ENCODE measurements at places on chromosomes 3 and 15. TPM values are rescaled to one million over a fixed set of nuclear protein-coding genes. Genes with fewer than 3 reads are reported as not detected.

- no peaks in the 10 kb centered on the region for H3K4me1 ChIP-seq
- ATAC-seq = no peak
- no peaks in the 10 kb centered on the region for H3K36me3 ChIP-seq
- no peak overlapping the region for H3K27ac ChIP-seq
- H3K27me3 ChIP-seq = peaks cover 15% of the 10 kb centered on the region
These were observed 249.8 kb downstream of the EDEM1 start for GRCh38 chr3:5437296-5437782.

DNA sequence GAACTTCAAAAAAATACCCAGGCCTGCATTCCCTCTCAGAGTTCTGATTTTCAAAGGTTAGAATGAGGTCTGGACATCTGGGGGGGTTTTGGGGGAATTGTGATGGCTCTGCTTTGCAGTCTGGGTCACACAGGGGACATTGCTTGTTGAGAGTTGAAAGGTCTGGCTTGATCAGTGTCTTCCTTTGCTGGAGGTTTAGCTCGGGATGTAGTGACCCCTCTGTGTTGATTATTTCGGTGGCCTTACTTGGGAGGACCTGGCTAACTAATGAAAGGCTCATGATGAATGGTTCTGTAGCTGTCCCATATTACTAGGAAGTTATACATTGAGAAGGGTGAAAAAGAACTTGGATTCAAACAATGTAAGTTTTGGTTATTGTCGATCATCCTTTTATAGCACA is 23.7 kb downstream of the TPM1 start:
- no peaks in the 10 kb centered on the region for H3K27me3 ChIP-seq
- H3K27ac ChIP-seq = no peak overlapping the region
- H3K36me3 ChIP-seq = peaks cover 38% of the 10 kb centered on the region
- ATAC-seq = no peak

- H3K27ac ChIP-seq = no peak overlapping the region
- no peaks in the 10 kb centered on the region for H3K36me3 ChIP-seq
- H3K4me3 ChIP-seq = no peak overlapping the region
- H3K4me1 ChIP-seq = no peaks in the 10 kb centered on the region
These were observed 28.1 kb upstream of the SPRED1 start for GRCh38 chr15:38224486-38224885.

- no peaks in the 10 kb centered on the region for H3K27me3 ChIP-seq
- no peak for ATAC-seq
- H3K27ac ChIP-seq = peak overlapping the region; percentile 97
These were observed 1.4 kb upstream of the DIS3L start for GRCh38 chr15:66291816-66292570.

GRCh38 chr15:48112242-48112641 is 8.5 kb upstream of the SLC24A5 start:
- no peaks in the 10 kb centered on the region for H3K36me3 ChIP-seq
- H3K4me3 ChIP-seq = no peak overlapping the region
- H3K4me1 ChIP-seq = no peaks in the 10 kb centered on the region

DNA sequence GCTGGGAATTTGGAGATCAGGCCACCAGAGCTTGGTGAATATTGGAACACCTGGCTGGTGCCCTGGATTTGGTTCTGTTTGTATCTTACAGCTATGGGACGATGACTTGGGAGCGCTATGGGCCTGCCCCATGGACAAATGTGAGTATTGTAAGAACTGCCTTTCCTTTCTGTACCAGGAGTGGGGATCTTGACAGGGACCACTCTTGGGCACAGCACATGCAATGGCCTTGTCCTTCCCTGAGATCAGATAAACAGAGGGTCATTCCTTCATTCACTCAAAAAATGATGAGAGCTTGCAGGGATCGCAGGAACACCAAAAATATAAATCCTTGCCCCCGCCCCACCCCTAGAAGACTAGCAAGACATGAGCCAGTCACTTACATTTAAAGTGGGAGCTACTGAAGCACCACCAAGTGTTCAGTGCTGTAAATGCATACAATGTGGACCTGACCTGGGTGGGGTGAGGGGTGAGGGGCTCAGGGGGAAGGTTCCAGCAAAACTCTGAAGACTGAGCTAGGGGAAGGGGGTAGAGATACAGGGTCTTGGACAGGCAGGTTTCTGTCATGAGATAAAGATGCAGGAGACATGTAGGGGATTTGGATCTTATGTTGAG is 2.7 kb upstream of the CRELD1 start:
- H3K27ac ChIP-seq = no peak overlapping the region
- no peak overlapping the region for H3K4me3 ChIP-seq
- no peak for ATAC-seq

- H3K4me1 ChIP-seq = no peaks in the 10 kb centered on the region
- no peak overlapping the region for H3K4me3 ChIP-seq
- H3K27me3 ChIP-seq = peaks cover 31% of the 10 kb centered on the region
- ATAC-seq = no peak
- H3K36me3 ChIP-seq = no peaks in the 10 kb centered on the region
These were observed 16.8 kb downstream of the GJD2 start for GRCh38 chr15:34738002-34738401.

DNA sequence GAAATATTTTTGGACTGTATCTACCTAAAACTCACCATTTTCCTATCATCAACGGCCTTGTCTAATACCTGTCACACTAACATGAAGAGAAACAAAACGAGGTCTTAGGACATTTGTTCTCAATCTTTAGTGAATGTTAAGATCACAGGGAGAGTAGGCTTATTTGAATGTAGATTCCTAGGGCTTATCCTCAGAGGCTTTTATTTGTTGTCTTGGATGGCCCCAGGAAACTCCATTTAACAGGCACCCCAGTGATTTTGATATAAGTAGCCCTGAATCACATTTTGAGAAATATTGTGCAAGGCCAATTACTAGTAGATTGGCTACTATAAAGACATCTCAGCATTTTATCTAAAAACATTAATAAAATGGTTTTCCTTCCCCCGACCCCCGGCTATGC is 367.4 kb downstream of the GAP43 start:
- no peak overlapping the region for H3K4me3 ChIP-seq
- H3K27ac ChIP-seq = no peak overlapping the region
- H3K27me3 ChIP-seq = no peaks in the 10 kb centered on the region
- no peaks in the 10 kb centered on the region for H3K4me1 ChIP-seq

DNA sequence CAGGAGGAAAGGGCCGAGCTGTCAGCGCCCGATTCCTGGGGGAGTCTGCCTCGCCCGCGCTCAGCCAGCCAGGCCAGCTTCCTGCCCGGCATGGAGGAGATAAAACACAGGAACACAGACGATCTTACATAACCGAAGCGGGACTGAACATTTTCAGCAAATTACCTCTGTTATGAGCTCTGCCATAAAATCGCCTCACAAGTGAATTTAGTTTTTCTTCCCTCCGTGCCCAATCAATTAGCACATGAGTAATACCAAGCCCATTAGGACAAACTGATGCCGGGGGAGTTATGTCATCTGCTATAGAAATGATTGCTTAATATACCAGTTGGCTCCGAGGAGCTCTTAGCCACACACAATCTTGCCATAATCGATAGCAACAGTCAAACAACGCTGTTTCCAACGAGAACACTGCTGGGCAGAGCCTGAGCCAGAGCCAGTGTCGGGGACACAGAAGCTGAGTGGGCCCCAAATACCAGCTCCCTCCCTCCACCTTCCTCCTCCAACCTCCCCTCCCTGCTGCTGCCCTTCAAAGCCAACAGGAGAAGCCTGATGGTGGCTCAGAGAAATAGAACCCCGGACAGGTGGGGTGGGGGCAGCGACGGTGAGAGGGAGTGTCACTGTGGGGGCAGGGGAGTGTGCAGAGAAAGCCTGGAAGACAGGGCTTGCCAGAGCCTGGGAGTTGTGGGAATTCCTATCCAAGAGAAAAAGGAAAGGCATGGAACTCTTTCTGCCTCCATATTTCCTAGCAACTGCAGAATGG is 279.4 kb upstream of the TLE3 start:
- no peaks in the 10 kb centered on the region for H3K4me1 ChIP-seq
- H3K27me3 ChIP-seq = peaks cover 17% of the 10 kb centered on the region
- no peak for ATAC-seq
- H3K27ac ChIP-seq = no peak overlapping the region
- no peaks in the 10 kb centered on the region for H3K36me3 ChIP-seq
- H3K4me3 ChIP-seq = no peak overlapping the region

DNA sequence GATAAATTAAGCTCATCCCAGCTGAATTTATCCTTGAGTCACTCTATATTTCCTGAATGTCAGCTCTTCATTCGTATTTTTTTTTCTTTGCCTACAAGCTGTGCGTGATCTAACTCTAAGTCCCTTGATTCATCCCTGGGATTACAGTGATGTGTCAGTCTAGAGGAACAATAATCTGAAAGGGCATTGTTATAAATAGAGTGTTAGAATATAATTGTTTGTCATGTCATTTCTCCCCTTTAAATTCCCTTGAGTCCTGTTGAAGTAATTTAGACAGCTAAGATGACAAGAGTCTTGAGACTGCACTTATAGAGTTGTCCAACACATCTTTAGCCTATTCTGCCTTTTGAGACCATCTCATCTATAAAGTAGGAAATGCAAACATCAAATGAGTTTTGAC is 621.8 kb downstream of the ZIC1 start:
- H3K4me3 ChIP-seq = no peak overlapping the region
- H3K36me3 ChIP-seq = no peaks in the 10 kb centered on the region
- H3K27me3 ChIP-seq = no peaks in the 10 kb centered on the region
- no peak for ATAC-seq
- H3K27ac ChIP-seq = no peak overlapping the region

DNA sequence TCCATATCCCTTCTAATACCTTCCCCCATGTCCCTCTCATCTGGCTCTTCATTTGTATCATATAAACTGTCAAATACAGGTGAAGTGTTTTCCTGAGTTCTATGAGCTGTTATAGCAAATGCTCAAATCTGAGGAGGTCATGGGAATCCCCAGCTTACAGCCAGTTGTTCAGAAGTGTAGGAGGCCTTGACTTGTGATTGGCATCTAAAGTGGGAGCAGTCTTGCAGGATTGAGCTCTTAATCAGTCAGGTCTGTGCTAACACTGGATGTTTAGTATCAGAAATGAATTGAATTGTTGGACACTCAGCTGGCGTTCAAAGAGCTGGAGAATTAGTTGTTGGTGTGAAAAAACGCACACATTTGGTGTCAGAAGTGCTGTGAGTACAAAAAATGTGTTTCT is 65.0 kb downstream of the IFT57 start:
- H3K36me3 ChIP-seq = peaks cover 19% of the 10 kb centered on the region
- H3K27ac ChIP-seq = no peak overlapping the region
- peaks cover 5% of the 10 kb centered on the region for H3K4me1 ChIP-seq
- no peak overlapping the region for H3K4me3 ChIP-seq
- no peak for ATAC-seq

DNA sequence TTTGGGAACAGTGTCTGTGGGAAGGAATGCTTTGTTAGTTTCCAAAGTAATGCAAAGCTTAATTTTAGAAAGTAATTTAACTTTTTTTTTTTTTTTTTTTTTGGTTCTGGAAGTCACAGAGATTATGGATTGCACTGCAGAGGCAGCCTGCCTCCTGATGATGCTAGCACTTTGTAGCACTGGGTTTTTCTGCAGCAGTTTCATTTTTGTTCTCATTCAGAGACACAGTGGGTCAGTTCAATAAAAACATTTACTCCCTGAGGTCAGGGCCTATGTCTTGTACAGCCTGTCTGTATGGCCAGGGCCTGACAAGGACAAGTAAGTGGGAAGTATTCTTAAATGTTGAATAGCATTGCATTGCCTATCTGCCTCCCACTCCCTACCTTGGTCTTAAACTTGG is 39.0 kb upstream of the NDUFB4 start:
- no peak overlapping the region for H3K27ac ChIP-seq
- peaks cover 14% of the 10 kb centered on the region for H3K4me1 ChIP-seq
- H3K36me3 ChIP-seq = no peaks in the 10 kb centered on the region
- peaks cover 4% of the 10 kb centered on the region for H3K27me3 ChIP-seq

DNA sequence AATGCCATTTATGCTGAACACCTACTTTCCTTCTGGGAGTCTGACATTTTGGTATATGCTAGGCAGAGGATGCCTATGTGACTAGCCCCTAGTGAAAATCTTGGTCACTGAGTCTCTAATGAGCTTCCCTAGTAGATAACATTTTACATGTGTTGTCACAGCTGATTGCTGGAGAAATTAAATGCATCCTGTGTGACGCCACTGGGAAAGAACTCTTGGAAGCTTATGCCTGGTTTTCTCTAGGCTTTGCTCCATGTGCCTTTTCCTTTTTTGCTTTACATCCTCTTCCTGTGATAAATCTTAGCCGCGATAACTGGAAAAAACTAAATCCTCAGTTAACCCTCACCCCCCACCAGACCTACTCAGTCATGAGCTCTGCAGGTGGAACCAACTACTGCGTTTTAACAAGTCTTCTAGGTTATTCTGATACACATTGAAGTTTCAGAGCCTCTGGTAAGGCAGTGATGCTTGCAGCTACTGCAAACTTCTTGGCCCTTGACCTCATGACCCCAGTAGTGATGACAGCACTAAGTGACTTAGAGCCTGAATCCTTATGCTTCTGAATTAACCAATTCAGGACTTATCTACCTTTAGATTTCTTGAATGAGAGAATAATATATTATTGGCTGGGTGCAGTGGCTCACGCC is 292.4 kb upstream of the SOX14 start:
- H3K36me3 ChIP-seq = no peaks in the 10 kb centered on the region
- no peak for ATAC-seq
- H3K4me3 ChIP-seq = no peak overlapping the region
- no peak overlapping the region for H3K27ac ChIP-seq

GRCh38 chr3:39294446-39295183 is 14.8 kb upstream of the CX3CR1 start:
- H3K36me3 ChIP-seq = no peaks in the 10 kb centered on the region
- ATAC-seq = no peak
- H3K4me1 ChIP-seq = peaks cover 5% of the 10 kb centered on the region

DNA sequence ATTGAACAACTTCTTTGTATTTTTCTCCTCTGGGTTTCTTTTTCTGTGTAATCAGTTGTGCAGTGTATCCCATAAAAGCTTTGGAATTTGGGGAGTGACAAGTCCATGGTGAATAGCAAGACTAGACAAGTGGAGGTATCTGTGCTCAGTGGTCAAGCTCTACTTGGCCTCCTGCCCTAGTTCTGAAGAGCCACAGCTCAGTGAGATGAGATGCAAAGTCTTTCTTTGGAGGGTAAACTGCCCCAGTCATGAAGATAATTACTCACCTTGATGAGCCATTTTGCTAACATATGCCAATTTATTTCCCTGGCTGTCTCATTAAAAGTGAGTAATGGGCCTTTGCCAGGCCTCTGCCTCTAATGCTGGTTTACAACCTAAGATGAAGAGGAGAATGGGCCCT is 271.2 kb upstream of the TRIM42 start:
- no peak for ATAC-seq
- no peak overlapping the region for H3K27ac ChIP-seq
- no peaks in the 10 kb centered on the region for H3K36me3 ChIP-seq
- no peaks in the 10 kb centered on the region for H3K4me1 ChIP-seq
- H3K4me3 ChIP-seq = no peak overlapping the region

Gene VILL
- 13.4 TPM for total RNA-seq

Gene HHATL
- not detected for total RNA-seq

Gene GREM1
- total RNA-seq = not detected

Gene BFSP2
- total RNA-seq = 1.0 TPM

Gene TICRR
- total RNA-seq = 22.7 TPM

Gene POLQ
- 19.0 TPM for total RNA-seq

Data from activated T-helper 17 cell treated with anti-CD3 and anti-CD28 coated beads, Interleukin-2, amount 50 U/mL, for 72 hours (primary cell).